Testis (tissue), 5 donors: ENCODE measurements at places on chromosomes 5 and 9. TPM values are rescaled to one million over a fixed set of nuclear protein-coding genes. Genes with fewer than 3 reads are reported as not detected.

Gene RNF183
- 1.7 TPM for total RNA-seq

Gene RPS23
- 1,231 TPM for total RNA-seq

Gene CDKN2AIPNL
- 36.0 TPM for total RNA-seq

Gene ZFR
- total RNA-seq: 112 TPM

Gene DMAC1
- total RNA-seq: 17.2 TPM

Gene PCDHGB2
- 20.4 TPM for total RNA-seq

Gene PFN3
- total RNA-seq: 27.5 TPM

Gene OLFML2A
- total RNA-seq: 2.6 TPM

Gene LCN2
- total RNA-seq: not detected
